ENCODE measurements at places on chromosomes 6 and 20.

DNA sequence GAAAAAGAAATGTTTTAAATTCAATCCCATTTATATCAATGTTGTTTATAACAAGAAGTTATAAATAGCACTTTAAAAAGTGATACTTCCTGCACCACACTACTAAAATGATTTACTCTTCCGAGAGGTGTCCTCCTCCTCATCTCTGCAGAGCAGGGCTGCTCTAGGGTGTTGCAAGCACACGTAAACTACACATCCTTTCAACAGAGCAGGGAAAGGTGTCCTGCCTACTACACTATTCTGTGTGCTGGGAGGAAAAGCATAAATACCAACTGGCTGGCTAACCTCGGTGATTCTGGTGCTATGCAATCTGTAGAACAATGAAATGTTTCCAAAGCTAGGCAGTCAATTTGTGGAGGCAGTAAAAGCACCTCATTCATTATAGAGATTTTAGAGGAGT is 89.5 kb upstream of the MAP7 start:
- DNase-seq, result no peak

GRCh38 chr20:49916146-49917002 is 1.0 kb upstream of the SPATA2 start:
- no peak for DNase-seq

GRCh38 chr6:21594416-21595281 is 1.1 kb downstream of the SOX4 start:
- no peak for DNase-seq

GRCh38 chr20:18258126-18258860 is 30.0 kb upstream of the ZNF133 start:
- no peak for DNase-seq

GRCh38 chr20:13694420-13695150 is 55.9 kb upstream of the TASP1 start:
- DNase-seq, result no peak

- DNase-seq, result no peak
Observed at GRCh38 chr6:148790817-148791216, 44.0 kb downstream of the UST start.

DNA sequence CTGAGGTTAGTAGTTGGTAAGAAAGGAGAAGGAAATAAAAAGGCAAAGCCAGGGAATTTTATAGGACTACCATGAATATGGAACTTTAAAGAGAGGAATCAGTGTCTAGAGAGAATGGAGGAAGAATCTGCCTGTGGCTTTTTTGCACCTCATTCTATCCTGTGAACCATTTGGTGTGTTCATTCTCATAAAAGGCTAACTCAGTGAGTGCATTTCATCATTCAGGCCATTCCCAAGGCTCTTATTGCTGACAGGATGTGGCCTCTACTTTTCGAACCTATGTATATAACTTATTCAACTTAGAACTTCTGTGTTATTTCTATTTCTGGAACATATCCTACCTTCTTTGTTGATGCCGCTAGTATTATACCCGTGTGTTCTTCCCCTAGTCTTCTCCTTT is 27.1 kb downstream of the HSF2 start:
- no peak for DNase-seq

DNA sequence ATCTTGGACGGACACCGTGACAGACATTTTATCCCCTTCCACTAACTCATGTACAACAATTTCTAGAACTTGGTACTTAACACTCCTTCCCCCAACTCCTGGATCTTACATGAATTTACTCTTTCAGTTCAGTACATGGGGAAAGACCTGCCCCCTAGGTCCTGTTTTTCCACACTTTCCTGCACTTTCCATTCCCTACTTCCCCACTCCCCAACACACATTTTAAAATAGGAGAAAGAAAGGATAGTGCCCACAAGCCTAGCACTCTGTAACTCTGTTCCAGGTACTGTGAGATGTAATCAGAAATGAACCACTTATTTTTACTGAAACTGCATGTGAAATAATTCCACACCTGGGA is 1.3 kb downstream of the ADGRG6 start:
- DNase-seq, result no peak

DNA sequence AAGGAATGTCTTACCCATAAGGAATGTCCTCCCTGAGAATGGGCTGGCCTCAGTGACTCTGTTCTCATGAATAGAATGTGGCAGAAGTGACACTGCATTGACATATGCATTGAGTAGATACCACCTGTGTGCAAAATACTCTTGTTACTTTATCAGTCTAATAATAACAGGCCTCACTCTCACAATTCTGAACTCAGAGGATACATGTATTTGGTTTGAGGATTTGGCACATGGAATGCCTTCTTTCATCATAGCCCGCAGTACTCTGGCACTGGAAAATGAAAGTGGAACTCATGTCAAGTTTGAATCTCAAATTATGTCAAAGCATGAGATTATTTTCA is 52.9 kb upstream of the PLCB4 start:
- no peak for DNase-seq

DNA sequence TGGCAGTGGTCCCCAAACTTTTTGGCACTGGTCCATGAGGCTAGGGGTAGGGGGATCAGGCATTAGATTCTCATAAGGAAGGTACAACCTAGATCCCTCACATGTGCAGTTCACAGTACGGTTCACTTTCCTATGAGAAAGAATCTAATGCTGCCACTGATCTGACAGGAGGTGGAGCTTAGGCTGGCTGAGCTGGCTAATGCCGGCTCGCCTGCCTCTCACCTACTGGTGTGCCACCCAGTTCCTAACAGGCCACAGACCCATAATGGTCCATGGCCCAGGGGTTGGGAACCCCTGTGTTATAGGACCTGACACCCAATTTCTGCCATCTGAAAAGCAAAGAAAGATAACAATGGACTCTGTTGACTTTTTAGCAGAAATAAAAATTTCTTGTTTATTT is 199.6 kb downstream of the GMPR start:
- no peak for DNase-seq

GRCh38 chr6:108156180-108156937 is 9.5 kb upstream of the NR2E1 start:
- no peak for DNase-seq

GRCh38 chr6:169915769-169916550 is 164.5 kb downstream of the ERMARD start:
- DNase-seq, result no peak

DNA sequence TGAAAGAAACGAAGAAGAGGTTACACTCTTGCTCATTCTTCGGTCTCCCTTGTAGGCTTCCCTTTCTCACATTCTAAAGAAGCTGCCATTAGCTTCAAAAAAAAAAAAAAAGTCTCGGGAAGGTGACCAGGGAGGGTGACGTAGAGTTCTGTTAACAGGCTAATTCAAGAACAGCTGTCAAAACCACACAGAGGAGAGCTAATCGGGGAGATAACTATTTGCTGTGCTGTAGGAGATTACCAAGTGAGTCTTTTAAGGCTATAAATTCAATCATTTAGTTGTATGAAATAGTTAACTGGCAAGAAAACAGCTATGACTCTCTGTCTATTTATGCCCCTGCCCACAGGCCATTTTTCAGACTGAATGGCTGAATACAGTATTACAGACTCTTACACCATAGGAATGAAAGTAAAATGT is 256.8 kb downstream of the SYNE1 start:
- DNase-seq, result no peak

- DNase-seq, result no peak
Observed at GRCh38 chr6:26021001-26021349, 58.4 kb downstream of the TRIM38 start.

DNA sequence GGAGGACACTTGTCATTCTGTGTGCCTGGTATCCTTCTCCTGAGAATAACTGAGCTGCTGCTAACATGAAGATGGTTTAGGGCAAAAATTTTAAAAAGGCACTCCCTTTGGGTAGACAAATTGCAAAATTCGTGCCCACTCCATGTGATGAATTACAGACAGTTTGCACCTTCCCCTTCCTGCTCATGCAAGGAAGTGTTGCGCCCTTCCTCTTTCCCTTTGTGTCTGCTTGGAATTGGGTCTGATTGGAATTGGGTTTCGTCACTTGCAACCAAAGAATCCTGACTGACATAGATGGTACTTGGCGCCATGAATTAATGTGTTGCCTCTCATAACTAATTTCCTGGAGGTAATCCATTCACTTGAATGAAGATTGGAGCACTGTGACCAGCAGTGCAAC is 62.3 kb upstream of the SHLD1 start:
- DNase-seq, result no peak

- DNase-seq, result no peak
Observed at GRCh38 chr20:10596710-10597121, 77.1 kb downstream of the JAG1 start.

GRCh38 chr6:25010176-25010575 is 74.4 kb upstream of the RIPOR2 start:
- DNase-seq, result no peak

DNA sequence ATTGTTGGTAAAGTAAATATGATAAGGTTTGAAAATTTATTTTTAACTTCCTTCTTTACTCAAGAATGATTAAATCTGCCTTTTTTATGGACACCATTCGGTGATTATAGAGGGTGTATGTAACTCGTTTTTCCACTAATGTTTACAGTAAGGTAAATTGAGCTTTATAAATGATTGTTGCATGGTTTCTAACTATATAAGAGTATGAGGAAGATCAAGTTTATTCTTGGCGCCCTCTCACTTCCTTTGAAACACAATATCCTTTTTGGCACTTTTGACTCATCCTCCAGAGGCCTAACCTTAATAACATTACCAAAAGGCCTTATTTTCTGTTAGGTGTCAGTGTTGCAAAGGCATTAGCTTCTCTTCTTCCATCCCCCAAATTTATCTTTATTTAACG is 41.8 kb upstream of the MTRF1L start:
- no peak for DNase-seq

- DNase-seq, result no peak
Observed at GRCh38 chr6:34645627-34646026, 50.9 kb downstream of the ILRUN start.

GRCh38 chr6:140846503-140847261 is 1286.0 kb upstream of the GJE1 start:
- DNase-seq, result no peak

- no peak for DNase-seq
Observed at GRCh38 chr6:151290877-151291721, 51.3 kb downstream of the AKAP12 start.

DNA sequence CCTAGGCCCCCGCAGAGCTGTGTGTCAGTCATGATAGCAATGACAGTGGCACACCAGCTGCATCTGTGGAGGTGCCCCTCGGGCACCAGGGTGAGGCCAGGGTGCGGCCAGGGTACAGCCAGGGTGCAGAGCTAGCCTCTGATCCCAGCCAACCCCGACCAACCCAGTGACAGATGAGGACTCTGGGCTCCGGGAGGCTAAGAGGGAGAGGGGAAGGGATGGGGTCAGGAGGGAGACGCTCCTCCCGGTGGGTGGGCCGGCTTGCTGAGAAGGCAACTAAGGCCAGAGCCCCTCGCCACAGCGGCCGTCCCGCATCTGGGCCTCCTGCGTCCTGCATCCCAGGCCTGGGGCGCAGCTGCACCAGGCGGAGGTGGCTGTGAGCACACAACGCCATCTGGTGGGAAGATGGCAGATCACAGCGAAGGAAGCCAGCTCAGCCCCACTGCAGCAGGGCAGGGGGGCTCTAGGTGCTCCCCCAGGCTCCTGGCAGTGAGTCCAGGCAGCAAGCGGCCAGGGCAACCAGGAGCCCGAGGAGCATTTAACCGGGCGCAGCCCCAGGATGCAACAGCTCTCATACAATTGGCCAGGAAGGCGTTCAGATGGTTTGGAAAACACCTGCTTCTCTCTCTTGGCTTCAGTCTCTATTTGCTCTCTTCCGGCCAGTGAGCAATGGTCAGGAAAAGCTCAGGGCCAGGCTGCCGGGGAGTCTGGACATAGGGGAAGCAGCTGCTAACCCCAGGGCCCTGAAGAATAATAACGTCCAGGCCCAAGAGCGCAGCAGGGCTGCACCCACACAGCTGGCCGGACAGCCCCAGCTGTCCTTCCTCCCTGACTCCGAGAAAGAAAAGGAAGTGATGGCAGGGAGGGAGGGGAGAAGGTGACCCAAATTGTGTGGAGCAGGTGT is 169.4 kb downstream of the TAF4 start:
- no peak for DNase-seq

DNA sequence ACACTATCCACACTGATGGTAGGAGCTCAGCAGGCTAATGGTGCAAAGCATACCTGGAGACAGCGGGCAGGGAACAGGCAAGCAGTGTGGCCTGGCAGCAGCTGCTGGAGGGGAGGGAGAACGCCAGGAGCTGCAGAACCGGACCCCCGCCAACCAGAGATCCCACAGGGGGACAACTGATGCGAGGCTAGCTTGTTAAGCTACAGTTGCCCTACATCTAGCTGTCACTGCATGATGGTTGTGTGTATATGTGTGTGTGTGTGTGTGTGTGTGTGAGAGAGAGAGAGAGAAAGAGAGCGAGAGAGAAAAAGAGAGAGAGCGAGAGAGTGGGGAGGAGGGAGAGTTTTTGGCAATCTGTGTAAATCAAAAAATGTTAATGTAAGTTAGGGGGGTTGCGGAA is 69.7 kb upstream of the NHSL1 start:
- no peak for DNase-seq

GRCh38 chr6:126957721-126958120 is 160.8 kb upstream of the RSPO3 start:
- no peak for DNase-seq

DNA sequence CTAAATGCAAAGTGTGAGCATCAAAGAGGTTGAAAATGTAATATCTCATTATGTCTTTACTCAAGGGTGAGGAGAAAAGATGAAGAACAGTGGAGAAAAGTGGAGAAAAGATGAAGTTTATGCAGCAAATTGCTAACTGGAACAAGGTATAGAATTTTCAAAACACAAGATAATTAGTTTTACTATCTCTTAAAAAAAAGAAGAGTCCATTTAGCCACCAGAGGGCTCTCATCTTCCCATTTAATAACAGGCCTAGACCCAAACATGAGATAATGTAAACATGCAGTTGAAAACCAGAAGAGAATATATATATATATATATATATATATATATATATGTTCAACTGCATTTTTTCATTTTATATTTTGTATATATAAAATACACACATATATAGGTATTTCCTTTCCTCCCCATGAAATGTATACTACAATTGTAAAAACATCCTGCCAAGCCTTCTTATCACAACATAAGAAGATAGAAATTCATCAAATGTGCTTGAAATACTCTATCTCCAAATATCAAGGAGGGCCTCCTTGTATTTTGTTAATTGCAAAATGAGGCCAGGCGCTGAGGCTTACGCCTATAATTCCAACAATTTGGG is 78.4 kb downstream of the ADTRP start:
- DNase-seq, result no peak

- no peak for DNase-seq
Observed at GRCh38 chr6:170346649-170347048, 40.1 kb downstream of the FAM120B start.

GRCh38 chr6:154426997-154427396 is 70.4 kb upstream of the IPCEF1 start:
- no peak for DNase-seq

- DNase-seq, result no peak
Observed at GRCh38 chr6:16493802-16494201, 255.4 kb downstream of the GMPR start.

- DNase-seq, result no peak
Observed at GRCh38 chr6:9204171-9204570, 768.8 kb upstream of the SLC35B3 start.

DNA sequence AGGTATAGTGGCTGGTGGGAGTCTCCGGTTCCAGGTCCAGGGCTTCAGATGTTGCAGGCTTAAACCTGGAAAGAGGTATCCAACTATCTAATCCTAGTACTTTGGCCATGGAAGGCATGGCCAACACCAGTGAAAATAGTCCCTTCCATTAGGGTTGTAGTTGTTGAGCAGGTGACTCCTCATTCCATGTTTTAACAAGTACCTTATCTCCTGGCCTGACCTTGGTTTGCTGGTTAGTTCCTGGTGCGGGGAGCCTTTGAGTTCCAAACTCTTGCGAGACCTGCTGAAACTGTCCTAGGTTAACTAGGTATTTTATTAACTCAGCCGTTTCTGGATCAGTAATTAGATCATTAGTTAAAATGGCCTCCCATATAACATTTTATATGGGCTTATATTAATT is 165.1 kb upstream of the PROKR2 start:
- no peak for DNase-seq
